ENCODE measurements at places on chromosomes 2 and 18.

- peak; percentile 5 for DNase-seq
Observed at GRCh38 chr2:202831242-202832220, 40.0 kb downstream of the ICA1L start.

GRCh38 chr2:191976436-191976835 is 129.5 kb upstream of the CAVIN2 start:
- DNase-seq, result no peak

GRCh38 chr18:13120255-13120654 is 98.3 kb upstream of the LDLRAD4 start:
- DNase-seq, result no peak

GRCh38 chr2:236295481-236295880 is 31.3 kb upstream of the ASB18 start:
- DNase-seq, result no peak

GRCh38 chr2:148027822-148028221 is 6.9 kb downstream of the MBD5 start:
- DNase-seq, result no peak

DNA sequence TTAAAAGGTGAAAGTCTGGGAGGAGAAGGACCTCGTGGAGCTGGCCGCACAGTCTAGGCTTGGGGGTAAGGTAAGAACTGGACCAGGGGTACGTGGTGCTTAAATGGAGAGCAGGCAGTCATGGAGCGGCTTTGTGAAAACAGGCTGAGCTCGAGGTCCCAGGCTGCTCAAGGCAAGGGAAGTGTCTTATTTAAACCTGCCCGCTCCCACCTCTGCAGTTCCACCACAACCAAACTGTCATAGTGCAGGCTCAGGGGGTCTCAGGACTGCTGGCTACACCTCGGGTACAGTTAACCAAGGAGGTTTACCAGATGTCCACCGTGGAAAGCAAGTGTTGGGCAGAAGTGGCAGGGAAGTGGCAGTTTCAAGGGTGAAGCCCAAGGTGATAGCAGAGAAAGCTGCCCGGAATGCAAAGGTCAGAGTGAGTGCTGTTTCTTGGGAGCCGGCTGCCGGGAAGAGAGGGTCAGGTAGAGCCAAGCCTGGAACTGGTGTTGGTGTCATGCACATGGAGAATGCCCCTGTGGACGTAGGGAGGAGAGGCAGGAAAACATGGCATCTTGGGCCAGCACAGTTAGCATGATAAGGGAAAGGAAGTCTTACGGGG is 203.3 kb downstream of the GBX2 start:
- no peak for DNase-seq

GRCh38 chr18:62371436-62371835 is 46.3 kb downstream of the TNFRSF11A start:
- DNase-seq, result no peak

DNA sequence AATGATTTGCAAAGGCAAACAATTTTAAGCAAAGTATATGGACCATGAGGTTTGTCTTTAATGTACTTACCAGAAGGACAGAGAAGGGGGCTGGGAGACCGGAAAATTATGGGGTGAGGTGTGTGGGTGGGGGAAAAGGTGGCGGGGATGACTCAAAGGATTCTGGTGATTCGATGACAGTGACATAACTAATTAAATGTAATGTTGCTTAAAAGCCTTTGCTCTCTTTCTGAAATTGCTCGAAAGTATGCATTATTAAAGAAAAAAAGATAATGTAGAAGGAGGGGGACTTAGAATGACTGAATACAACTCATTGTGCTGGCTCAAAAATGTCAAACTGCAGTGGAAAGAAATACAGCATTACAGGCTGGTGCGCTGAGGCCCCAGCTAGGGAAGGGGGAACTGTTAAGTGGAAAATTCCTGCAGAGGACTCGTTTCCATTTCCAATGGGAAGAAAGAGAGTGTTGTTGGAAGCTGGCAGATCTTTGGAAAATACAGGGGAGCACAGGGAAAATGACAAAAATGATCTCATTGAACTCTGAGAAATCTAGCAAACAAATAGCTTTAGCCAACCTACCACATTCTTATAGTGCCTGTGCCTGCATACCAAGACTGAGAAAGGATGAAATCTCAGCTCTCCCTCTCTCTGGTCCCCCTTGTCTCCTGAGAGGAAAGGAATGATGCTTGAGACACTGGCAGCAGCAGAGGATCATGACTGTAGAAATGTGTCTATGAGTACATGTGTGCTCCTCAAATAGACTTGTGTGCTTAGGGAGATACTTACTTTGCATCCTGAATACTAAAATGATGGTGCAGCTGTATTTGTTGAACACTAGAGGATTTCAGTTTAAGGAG is 632.4 kb downstream of the NYAP2 start:
- DNase-seq, result no peak

DNA sequence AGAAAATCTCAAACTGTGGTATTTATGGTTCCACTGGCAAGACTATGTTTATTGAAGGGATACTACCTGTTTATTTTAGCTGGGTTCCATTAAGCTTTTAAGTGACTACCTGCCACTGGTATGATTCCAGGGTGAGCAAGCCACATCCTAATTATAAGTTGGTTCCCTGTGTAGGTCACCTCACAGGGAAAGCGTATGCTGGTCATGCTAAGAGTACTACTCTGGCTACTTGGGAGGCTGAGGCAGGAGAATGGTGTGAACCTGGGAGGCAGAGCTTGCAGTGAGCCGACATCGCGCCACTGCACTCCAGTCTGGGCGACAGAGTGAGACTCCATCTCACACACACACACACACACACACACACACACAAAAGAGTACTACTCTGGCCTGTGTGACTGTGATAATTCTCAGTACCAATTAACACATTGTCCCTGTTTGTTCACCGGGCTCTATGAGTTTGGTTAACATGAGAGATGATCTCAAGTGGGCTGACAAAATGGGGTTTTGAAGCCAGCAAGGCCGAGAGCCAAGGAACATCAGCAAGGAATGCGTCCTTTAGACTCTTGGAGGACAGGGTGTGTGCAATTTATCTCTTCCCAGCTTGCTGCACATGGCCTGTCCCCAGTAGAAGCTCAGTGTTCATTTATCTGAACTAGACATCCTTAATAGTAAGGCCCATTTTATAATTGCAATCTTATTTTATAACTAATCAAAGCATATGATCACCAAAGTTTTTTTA is 15.2 kb upstream of the ITSN2 start:
- no peak for DNase-seq

- no peak for DNase-seq
Observed at GRCh38 chr18:76460482-76460881, 34.6 kb downstream of the ZNF516 start.

DNA sequence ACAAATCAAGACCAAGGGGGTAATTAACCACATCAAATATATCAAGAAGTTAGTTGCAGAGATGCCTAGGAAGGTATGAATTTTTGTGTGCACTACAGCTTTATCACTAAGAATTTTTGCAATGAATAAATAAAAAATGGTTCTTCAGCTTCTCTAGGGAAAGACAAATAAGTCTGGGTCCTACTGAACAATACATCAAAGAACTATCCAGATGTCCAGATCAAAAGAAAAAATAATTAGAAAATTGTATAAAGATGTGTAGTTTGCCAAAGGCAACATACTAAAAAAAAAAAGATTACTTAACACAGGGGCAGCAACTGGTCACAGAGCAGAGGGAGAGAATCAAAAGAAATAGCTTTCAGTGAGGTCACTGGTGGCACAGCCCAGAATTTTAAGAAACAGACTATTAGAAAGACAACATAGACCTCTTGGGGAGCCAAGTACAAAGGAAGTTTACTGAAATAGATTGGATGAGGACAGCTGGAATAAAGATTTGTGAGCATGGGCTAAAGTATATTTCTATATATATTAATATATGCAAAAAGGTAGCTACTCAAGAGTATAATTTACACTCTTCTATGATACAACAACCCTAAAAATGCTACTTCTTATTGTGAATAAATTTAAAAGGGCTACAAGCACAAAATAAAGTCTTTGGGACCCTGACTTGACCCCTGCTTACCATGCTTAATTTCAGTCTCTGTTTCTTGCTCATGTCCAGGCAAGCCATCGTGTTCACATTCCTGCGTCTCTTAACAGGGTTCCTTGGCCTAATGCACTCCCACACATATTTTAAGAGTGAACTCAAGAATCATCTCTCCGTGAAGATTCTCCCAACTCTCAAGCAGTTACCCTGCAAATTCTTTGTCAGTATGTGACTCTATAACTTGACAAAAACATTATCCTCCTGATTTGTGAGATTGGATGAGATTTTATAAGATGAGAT is 99.0 kb upstream of the GRB14 start:
- DNase-seq, result no peak

DNA sequence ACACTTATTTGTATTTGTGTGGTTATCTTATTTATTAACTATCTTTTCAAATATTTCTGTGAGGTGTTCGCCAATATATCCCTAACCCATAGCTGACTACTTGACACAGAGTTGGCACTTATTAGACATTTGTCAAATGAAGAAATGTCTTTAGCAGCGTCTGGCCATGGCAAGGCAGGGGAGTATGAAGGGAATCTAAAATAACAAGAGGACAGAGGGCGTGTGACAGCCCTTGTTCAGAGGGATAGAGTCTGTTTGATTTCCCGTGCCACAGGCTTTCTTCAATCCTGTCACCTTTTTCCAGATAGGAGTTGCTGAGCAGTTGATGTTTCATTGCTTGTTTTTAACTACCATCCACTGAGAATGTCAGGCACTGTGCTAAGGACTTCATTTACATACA is 53.6 kb upstream of the SLC39A10 start:
- DNase-seq, result no peak

GRCh38 chr2:151258121-151258520 is 3.5 kb downstream of the RBM43 start:
- DNase-seq, result no peak

DNA sequence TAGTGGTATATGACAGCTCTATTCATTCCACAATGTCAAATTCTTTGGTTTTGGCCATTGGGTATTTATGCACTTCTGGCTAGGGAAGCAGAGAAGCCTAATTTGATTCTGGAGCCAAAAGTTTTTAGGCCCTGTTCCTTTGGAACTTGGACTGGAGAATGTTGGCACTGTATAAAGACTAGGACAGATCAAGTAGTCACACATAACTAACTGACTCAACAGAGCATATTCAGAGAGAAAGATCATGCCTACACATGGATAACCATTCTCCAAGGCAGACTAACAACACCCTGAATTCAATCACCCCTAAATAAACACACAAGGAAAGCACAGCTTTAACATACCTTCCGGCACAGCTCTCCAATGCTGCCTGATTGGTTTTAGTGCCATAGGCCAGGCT is 62.9 kb downstream of the ARHGAP15 start:
- DNase-seq, result no peak

DNA sequence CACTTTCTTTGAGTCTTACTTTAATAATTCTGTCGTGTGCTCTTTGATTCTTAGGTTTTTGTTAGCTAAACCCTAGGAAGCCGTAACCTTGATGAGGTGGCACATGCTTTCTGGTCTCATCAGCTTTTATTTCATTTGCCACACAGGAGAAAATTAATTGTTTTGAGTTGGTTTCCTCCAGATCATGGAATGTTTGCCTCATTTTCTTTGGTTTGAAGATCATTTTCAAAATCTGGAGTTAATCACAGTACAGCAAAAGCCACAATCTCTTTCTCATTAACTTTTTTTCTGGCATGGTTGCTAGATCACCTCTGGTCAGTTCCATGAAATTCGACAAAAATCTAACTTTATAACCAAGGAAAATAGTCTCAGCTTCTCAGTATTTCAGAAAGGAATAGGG is 182.9 kb downstream of the MYO1B start:
- no peak for DNase-seq

GRCh38 chr18:31610286-31611205 is 18.9 kb downstream of the TTR start:
- no peak for DNase-seq

- DNase-seq, result no peak
Observed at GRCh38 chr2:57207191-57207590, 839.4 kb upstream of the VRK2 start.

GRCh38 chr2:113978524-113979190 is 88.8 kb downstream of the ACTR3 start:
- no peak for DNase-seq

- no peak for DNase-seq
Observed at GRCh38 chr2:239895669-239896068, 129.5 kb downstream of the NDUFA10 start.

DNA sequence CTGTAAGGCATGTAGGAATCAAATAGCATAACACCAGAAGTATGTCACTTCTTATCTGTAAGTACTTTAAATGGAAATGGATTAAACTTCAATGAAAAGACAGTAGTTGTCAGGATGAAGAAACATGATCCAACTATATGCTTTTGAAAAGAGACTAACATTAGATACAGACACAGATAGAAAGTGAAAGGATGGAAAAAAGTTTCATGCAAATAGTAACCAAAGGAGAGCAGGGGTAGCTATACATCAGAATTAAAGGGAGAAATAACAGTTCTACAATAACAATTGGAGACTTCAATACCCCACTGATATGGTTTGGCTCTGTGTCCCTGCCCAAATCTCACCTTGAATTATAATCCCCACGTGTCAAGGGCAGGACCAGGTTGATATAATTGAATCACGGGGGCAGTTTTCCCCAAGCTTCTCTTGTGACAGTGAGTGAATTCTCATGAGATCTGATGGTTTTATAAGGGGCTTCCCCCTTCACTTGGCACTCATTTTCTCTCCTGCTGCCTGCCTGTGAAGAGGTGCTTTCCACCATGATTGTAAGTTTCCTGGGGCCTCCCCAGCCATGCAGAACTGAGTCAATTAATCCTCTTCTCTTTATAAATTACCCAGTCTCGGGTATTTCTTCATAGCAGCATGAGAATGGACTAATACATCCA is 205.4 kb upstream of the CDH2 start:
- DNase-seq, result no peak

- no peak for DNase-seq
Observed at GRCh38 chr2:33093283-33093993, 146.7 kb downstream of the LTBP1 start.

DNA sequence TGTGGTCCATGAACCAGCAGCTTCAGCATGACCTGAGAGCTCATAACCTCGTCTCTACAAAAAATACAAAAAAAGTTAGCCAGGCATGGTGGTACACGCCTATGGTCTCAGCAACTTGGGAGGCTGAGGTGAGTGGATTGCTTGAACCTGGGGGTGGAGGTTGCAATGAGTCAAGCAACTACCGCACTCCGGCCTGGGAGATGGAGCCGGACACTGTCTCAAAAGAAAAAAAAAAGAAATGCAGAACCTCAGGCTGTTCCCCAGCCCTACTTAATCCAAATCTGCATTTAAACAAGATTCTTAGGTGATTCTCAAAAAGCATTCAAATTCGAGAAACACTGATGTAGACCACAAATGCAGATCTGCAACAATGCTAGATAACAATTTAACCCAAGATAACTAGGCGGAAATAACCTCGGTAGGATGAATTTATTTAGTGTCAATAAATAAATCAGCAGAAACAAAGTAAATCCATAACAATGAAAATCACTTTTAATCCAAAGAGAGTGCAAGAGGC is 203.5 kb downstream of the SP3 start:
- DNase-seq, result no peak

All from T-helper 1 cell (primary cell).